ENCODE measurements at places on chromosomes 7 and 10.

DNA sequence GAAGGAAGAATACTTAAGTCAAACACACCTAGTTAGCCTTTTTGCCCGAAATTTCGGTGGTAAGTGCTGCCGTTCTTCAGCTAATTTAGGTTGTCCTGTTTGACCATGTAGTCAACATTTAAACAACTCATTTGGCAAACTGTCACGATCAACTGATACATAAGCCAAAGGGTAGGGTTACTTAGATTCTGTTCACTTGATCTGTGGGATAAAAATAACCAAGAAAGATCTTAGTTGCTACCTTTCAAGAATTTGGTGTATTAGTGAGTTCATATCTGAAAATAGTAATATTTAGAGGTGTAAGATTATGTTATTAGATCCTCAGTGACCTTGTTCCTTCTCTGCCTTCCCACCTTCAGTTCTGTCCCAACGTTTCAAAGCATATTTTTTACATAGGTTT lies 2.0 kb downstream of the TNKS2 start:
- no peak for DNase-seq

DNA sequence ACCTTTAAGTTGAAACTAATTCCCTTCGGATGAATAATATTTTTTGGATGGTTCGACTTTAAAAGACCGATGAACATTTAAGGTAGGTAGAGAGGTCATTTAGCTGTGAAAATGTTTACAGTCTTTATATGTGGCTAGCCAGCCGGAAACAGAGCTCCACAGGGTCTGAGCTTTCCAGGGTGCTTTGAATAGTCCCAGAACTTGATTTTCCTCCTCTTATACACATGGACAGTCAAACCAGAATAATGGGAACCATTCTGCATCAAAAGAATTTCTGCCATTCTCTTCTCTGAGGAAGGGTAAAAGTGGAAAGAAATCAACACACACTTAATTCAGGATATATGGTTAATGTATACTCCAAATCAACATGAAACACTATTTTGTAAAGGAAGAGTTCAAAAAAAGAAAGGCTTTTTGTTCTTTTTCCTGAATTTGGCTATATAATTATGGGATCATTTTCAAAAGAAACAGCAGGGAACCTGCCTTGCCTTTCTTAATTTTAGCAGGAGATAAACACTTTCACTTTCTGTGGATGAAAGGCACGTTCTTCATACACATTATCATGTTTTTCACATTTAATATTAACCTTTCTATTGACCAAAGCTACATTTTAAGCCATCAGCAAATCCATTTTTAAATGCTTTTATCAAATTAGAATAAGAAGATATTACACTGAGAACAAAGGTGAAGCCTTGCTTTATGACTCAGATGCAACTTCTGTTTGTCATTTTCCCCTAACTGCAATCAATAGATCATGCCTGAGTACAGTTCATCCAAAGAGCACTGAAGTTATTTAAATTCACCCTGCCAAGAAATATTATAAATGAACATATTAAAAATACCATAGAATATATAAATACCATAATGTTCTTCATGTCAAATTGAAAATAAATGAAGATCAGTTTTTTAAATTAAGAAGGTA lies 307.3 kb downstream of the THSD7A start:
- peak; percentile 34 for DNase-seq

DNA sequence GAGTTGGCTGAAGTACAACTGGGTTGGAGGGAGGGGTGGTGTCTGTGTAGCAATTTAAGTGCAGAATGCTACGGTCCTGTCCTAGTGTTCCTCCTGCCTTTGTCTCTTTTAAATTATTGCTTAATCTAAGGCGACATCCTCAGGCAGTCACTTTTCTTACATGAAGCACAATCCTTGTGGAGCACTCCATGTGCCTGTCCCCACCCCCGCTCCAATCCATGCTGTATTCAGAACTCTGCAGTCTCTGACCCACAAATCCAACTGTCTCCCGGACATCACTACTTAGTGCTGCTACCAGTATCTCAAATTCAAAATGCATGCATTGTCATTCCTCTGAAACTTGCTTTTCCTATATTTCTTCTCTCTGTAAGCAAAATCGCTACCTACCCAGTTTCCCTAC lies 91.4 kb upstream of the FAM133B start:
- no peak for DNase-seq

DNA sequence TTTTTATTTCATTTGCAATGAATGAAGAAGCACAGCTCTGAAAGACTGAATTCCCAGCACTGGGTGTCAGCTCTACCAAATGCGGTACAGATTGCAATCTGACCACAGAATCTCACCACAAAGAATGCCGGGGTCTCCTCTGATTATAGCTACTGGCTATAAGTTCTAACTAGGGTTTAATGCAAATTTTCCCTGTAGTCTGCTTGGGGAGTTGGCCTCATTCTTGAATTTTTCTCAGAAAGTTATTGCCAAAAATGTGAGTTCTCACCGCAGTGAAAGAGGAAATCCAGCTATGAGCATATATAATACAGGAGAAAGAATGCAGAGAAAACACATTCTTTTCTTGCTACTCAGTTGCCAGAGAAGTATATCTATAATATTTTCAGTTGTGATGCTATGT lies 1255.7 kb upstream of the LRRTM3 start:
- no peak for DNase-seq

GRCh38 chr10:38156416-38157269 lies 62.5 kb downstream of the ZNF37A start:
- no peak for DNase-seq

DNA sequence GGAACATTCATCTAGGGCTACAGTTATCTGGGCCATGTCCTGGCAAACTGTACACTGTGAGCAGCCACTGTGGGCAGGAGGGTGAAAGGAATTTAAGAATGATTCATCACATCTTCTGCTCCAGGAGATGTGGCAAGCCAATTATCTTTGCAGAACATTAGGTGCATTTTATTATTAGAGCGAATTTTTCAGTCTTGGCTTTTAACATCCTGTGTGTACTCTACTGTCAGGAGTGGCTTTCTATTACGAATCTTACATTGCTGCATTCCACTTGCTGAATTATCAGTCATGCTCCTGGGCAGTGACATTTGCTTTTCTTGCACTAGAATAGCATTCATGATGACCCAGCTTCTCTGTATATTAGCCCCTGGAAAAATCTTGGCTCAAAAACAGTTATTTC lies 109.2 kb upstream of the TARP start:
- no peak for DNase-seq

GRCh38 chr10:121096617-121097431 lies 245.7 kb downstream of the WDR11 start:
- no peak for DNase-seq

DNA sequence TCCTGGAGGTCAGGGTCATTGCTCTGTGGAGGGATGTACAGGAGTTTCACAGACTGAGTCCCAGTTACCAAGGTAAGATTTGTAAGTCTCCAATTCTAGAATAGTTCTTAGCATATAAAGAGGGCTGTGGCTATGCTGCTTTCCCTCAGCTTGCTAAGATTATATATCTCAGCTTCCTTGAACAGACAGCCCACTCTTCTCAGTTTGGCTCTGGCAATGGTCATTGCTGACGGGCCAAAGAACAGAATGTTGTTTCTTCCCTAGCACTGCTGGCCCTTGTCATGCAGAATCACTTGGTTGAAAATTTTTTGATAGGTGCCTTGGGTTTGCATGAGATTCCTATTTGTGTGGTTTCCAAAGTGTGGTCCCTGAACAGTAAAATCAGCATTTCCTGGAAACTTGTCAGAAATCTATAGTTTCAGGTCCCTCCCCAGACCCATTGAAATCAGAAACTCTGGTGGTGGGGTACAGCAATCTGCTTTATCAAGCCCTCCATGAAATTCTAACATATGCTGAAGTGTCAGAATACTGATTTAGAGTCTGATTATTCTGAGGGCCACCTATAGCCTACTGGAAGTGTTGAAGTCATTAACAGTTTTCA lies 38.2 kb downstream of the NRBF2 start:
- DNase-seq, result no peak

Measured in NCI-H748 treated with DMSO at 0.1 percent for 48 hours (cell line).